ENCODE measurements at places on chromosomes 7 and 10.
A peak's percentile ranks its signal among the peaks of the same experiment; 100 is the strongest.

DNA sequence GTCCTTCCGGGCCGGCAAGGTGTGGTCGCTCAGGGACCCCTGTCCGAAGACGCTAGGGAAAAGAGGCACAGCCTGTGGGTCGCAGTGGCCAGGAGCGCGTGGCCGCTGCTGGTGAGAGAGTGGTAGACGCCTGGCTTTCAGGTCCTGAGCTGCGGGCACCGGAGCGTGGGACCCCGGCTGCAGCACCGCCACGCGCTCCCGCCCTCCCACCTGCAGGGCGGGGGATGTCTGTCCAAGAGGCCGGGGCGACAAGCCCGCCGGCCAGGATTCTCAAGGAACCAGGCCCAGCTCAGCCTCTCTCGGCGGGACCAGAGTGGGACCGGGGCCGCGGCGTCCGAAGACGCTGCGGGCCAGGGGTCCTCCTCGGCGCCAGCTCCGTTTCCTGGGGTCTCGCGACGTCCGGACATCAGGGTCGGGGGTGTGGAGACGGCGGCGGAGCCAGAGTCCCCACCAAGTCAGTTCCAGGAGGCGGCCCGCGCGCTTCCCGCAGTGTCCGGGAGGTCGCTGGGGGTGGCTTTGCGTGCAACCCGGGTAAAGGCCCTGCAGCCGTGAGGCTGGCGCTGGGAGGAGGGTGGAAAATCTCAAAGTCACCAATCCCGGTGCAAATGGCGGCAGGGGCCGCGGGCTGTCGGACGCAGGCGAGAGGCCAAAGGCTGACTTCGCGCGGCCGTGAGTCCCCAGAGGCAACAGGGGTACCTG lies 5.5 kb downstream of the ZNF503 start:
- DNase-seq = no peak

DNA sequence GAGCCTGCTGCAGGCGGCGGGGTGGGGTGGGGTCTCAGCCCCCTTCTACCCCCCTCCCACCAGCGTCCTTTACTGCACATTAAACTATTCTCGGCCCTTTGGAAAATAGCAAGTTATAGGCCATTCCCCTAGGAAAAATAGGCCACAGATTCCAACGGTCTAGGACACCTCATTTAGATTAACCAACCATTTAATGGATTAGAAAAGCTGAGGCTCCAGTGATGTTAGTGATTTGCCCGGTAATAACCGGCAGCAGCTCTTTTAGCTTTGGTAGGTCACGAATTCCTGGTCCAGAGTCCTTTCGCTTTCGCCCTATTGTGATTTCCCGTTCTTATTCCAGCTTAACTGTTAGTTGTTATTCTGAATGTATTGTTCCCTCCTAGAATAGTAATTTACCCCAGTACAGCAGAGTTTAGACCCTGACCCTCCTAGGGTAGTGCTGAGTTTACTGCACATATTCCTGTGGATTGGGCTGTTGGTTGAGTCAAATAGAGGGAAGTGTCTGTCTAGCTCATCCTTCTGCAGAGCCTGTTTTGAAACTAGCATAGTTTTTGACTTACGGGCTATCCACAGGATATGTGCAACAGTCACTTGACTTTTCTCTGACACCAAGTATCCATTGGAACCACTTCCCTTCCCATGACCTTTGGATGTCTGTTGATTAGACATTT lies 754 bp downstream of the GSTO1 start:
- DNase-seq = peak; percentile 95

DNA sequence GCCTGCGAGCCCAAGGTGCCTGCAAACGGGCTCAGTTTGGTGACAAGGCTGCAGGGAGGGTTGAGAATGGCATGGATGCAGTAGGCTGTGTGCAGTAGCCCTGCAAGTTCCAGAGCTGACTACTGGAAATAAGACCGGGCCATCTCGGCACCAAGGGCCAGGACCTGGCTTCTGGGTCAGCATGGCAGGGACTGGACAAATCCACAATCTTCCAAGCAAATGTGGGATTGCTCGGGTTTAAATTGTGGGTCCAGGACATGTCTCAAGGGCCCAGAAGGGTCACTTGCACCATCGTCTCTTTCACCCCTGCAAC lies 78.0 kb downstream of the GPR26 start:
- DNase-seq = no peak

- no peak for DNase-seq
Measured at GRCh38 chr10:115022733-115023132, 70.4 kb upstream of the ATRNL1 start.

DNA sequence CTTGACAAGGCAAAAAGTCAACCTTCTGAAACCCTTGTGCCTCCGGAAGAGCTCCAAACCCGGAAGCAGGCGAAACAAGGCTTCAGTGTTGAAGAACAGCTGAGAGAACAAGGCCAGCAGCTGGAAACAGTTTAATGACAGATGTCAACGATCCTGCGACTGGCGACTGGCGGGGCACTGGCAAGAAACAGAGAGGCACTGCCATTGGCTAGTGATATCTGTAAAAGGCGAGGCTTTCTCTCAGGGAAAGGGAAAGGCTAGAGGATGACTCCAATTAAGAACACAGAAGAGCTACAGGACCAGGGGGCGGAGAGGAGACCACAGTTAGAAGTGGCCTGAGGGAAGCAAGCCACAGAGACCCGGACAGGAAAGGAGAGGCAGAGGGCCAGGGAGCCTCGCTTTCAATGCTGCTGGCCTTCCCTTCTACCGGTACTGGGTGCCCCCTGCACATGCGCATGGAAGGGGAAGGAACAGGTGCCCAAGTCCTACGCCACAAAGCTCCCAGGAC lies 19.4 kb downstream of the ITGB1 start:
- DNase-seq = no peak

- no peak for DNase-seq
Measured at GRCh38 chr7:25228386-25228785, at the start of gene NPVF. TSS of gene NPVF (minus strand) at chr7:25228486. CDS start at chr7:25228439, 47 bp downstream.

- no peak for DNase-seq
Measured at GRCh38 chr7:150746921-150747320, 9.7 kb downstream of the GIMAP5 start.

- no peak for DNase-seq
Measured at GRCh38 chr10:52027055-52027705, 286.9 kb upstream of the DKK1 start.

DNA sequence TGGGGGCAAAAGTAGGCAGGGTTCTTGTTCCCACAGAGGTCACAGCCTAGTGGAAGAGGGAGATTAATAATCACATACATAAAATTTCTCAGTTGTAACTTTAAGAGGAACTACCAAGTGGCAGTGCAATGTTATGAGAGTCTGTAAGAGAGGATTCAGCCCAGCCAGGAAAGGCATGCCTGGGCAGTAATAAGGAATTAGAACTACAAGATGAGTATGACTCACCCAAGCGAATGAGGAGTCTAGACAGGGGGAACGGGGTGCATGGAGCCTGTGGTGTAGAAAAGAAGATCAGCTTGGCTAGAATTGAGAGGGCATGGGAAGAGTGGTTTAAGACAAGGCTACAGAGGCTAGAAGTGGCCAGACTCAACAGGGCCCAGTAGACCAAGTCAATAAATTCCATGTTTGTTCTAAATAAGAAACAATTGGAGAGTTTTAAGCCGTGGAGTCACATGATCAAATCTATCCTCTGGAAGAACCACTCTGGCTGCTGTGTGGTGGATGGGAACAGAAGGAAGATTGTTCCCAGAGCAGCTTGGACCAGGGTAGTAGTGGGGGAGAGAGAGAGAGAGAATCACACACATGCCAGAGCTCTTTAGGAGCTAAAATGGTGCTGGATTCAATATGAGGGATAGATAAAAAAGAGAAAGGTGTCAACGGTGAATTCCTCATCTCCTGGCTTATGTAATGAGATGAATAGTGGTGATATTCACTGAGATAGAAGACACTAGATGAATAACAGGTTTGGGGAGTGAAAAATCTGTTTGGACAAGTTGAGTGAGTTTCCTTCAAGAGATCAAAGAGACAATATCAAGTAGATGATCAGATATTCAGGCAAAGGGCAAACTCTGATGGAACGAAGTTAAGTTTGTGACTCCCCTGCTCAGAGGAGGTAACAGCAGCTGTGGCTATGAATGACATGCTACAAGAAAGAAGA lies 265.1 kb downstream of the FGFR2 start:
- no peak for DNase-seq

GRCh38 chr7:157568770-157569584 lies 232.2 kb downstream of the DNAJB6 start:
- DNase-seq = peak; percentile 2

DNA sequence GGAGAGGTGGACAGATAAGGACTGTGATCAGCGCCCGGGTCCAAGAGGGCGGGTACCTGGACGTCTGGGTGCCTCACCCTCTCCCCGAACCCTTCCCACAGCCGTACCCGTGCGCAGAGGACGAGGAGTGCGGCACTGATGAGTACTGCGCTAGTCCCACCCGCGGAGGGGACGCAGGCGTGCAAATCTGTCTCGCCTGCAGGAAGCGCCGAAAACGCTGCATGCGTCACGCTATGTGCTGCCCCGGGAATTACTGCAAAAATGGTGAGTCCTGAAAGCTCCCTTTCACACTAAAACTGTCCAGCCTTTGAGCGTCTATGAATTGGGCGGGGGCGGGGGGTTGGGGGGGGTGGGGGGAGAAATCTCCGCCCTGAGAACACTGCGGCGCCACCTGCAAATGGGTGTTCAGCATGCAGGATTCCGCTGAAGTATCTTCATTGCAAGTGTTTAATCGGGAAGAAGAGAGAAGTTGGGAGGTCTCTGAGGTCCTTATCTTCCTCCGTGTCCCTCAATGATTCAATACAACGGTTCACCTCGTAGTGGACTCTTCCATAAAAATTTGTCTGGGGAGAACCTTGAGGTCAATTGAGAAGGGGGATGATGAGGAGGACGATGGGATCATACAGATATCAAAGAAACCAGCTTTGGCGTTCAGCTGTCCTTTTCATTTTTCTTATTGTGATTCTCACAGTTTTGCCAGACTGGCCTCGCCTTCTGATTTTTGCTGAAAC lies 906 bp downstream of the DKK1 start:
- no peak for DNase-seq

GRCh38 chr7:141840708-141841107 lies 577 bp downstream of the PRSS37 start:
- no peak for DNase-seq

DNA sequence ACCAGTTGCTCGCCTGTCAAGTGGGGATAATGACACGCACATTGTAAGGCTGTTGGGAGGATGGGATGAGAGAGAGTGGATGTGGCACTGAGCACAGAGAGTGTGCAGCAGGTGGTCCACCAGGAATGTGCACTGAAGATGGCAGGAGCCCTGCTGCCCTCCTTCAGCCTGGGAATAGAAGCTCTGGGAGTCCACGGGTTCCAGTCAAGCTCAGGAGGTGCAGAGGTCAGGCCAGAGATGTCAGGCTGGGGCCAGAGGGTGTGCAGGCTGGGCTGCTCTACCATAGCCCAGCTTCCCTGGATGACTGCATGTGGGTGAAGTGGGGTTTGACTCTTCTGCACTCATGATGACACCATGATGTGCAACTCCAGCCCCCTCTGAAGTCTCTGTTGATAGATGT lies 58.7 kb downstream of the C10orf120 start:
- no peak for DNase-seq

- DNase-seq = no peak
Measured at GRCh38 chr7:9023675-9024294, 590.4 kb downstream of the NXPH1 start.

- no peak for DNase-seq
Measured at GRCh38 chr10:103498936-103499638, 5.6 kb downstream of the NEURL1 start.

DNA sequence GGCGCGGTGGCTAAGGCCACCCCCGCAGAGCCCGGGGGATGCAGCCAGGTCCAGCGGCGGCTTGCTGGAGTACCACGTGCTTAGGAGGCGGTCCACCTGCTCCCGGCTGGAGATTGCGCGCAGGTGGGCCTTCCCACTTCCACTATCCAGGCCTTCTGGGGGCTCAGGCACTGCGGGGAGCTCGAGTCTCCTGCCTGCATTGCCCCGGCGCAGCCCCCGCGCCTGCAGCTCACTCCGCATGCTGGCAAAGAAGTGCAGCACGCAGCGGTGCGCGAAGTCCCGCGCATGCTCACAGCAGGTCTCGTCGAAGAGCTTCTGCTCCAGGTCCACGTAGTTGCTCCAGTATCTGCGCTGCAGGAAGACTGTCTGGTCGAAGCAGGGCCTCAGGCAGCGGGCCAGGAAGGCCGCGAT lies 5.8 kb downstream of the CALHM3 start:
- no peak for DNase-seq

DNA sequence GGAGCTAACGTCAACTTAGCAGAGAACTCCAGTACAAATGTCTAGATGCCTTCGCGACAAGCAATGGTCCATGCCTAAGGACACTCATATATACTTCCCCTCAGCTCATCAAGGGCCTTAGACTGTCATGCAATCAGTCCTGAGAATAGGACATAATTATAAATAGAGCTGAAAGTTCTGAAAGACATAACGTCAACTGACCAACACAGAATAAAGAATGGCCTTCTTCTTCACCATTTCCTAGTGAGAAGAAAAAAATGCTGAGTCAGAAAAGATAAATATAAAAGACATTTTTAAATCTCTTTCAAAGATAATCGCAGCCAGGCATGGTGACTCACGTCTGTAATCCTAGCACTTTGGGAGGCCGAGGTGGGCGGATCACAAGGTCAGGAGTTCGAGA lies 83.2 kb downstream of the ARMH3 start:
- DNase-seq = no peak

DNA sequence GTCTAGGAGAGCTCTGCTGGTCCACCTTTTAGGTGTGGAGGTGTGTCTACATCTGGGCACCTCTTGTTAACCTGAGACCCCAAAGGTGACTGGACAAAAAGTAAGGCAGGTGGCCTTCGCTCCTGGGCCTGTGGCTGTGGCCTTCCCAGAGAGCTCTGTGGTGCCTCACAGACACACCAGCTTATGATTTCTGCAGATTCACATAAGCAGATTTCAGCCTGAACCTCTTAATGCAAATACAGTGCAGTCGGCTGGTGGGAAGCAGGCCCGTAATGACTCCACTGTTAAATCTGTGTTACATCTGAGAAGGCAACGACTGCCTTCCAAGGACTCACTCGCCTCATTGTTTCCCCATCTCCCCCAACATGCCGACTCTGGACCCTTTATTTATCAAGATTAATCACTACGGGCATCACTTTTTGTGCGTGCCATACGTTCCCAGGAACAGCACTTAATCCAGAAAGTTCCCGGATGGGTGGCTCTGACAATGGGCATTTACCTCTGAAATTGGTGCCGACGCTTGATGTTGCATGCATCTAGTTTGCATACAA lies 119.8 kb downstream of the EBF3 start:
- DNase-seq = no peak

DNA sequence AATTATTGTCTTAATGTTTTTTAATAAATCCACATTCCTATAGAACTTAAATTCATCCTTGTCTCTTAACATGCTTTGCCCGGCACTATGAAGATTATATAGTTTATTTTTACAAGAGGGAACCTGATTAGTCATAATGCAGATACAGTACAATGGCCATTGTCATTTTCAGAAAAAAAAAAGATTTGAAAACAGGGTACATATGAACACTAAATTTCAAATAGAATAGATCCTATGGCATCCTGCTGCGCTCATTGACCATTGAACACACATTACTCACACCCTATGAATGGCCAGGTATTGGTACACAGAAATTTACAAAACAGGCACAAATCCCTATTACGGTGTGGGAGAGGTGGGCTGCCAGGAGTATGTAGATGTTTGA lies 2.0 kb upstream of the KLF6 start:
- DNase-seq = no peak

Measured in inflammatory macrophage treated with lipopolysaccharide for 1 hour (primary cell).